Stimulated activated CD4-positive, alpha-beta T cell treated with anti-CD3 and anti-CD28 coated beads, TNF-alpha, amount 100 ng/mL, for 4 hours (primary cell): ENCODE measurements at places on chromosomes 1 and 21.

- DNase-seq, result no peak
Observed at GRCh38 chr1:159970932-159971342, 16.9 kb upstream of the SLAMF9 start.

DNA sequence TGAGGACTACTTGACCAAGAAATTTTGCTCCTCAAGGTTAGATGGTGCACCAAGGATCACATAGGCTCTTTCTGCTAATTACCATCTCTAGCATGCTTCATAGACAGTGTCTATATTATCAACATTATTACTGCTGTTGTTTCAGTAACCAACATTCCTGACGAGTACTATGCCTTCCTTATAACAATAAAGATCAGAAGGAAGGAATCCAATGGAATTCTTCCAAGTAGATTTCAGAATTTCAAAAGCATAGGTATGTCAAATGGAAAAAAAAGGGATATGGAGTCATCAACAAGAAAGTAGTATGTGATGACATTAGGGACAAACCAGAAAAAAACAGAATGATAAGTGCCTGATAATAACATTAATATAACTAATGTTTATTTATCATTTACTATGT lies 39.6 kb upstream of the LPGAT1 start:
- no peak for DNase-seq

DNA sequence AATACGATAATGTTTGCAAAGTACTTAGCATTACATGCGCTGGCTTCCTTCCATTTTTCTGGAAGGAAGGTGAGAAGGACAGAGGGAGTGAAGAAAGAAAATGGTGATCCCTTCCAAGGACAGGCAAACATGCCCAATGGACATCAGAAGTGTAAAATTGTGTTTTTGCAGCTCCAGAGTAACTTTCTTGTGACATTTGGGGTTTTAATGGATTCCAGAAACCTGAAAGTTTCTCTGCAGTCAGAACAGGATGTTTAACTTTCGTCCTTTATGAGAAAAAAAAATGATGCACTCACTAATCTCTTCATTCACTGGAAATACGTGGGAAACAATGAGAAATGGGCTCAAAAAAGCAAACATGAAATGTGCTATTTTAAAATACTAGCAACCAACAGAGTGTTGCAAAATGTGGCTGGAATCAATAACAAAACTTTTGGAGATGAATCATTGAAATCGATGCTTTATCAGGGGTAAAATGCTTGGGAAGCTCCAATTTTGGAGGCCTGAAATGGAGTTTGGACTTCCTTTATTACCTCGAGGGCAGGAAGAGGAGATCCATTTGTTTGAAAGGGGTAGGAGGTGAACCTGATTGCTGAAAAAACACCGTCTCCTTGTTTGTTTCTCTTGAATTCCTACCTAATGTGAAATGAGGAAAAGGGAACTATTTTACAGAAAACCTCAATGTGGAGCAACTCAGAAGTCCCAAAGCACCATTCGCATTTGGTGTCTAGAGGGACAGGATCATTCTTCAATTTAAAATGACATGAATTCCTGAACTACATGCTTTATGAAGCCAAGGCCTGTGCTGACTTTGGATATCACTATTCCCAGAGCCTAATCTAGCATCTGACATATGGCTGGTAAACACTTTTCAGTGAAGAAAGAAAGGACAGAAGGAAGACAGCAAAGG lies 129.5 kb downstream of the TRABD2B start:
- no peak for DNase-seq

DNA sequence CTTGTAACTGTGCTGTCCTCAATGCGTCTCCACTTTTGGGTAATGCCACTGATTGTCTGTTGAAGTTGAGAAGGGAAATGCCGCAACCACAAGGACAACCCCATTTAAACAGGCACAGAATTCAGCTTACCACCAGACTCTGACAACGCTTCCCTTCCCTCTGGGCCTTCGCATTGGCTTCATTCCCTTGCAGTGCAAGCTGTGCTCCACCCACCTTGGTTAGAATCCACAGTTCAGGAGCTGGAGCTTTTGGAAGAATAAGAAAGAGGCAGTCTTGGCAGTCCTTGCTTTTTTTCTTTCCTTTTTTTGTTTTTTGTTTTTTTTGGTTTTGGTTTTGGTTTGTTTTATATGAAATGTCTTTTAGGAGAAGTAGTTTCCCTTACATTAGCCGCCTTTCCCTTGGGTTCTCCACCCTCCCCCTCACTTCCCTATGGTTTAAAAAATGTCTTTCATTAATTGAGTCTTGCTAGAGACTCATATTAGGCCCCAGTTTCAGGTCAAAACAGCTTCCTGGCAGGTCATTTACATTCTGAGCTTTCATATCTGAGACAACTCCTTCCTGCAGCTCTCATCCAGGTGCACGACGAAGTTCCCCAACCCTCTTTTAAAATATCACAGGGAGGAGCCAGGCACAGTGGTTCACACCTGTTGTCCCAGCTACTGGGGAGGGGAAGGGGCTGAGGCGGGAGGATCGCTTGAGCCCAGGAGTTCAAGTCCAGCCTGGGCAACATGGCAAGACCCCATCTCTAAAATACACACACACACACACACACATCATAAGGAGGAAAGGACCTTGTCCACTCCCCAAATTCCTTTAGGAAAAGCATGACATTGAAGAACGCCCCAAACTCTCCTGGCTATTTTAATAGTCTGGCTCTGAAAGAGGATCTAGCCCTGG lies 20.7 kb upstream of the LAX1 start:
- DNase-seq, result no peak

DNA sequence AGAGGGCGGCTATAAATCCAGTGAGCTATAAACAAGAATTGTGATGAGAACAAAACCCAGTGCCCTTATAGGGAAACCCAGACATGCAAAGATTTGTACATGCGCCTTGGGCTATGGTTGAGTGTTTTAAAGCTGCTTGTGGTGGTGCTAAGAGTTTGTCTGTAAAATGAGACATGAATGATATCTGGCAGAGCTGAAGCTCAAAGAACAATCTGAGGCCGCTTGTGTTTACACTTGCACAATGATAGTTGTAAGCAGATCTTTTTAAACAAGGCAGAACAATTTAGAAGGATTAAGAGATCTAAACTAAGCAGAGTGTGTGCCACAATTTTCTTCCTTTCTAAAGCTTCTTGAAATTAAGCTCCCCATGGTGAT lies 80.4 kb upstream of the ADAMTS5 start:
- no peak for DNase-seq

- peak; percentile 69 for DNase-seq
Observed at GRCh38 chr1:160085686-160086455, 4.5 kb downstream of the KCNJ9 start.

GRCh38 chr1:63674865-63675419 lies 81.7 kb downstream of the PGM1 start:
- DNase-seq, result no peak

DNA sequence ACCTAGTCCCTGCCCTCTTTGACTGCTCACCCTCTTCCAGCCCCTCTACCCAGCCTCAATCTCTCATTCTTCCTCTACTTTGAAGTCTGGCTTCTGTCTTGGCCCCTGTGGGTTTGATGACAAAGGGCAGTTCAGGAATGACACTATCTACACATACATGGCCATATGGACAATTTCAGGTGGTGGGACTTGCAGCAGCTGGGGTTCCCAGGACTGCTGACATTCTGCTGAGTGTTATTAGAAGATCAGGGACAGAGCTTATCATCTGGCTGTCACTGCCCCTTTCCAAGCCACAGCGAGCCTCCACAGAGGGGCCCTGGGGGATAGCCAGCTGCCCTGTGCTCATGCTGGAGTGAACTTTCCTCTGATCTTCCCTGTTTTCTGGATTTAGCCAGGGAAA lies 97.4 kb upstream of the IPO9 start:
- no peak for DNase-seq

- DNase-seq, result no peak
Observed at GRCh38 chr1:10765734-10766478, 30.5 kb downstream of the CASZ1 start.

- DNase-seq, result no peak
Observed at GRCh38 chr1:199102239-199102638, 463.4 kb downstream of the PTPRC start.

- no peak for DNase-seq
Observed at GRCh38 chr1:68745451-68745850, 248.6 kb upstream of the DEPDC1 start.

- no peak for DNase-seq
Observed at GRCh38 chr21:36547464-36547863, 67.5 kb upstream of the CLDN14 start.

- no peak for DNase-seq
Observed at GRCh38 chr1:230069796-230070195, 2.8 kb downstream of the GALNT2 start.

- DNase-seq, result no peak
Observed at GRCh38 chr1:111594306-111594693, 25.3 kb upstream of the RAP1A start.

DNA sequence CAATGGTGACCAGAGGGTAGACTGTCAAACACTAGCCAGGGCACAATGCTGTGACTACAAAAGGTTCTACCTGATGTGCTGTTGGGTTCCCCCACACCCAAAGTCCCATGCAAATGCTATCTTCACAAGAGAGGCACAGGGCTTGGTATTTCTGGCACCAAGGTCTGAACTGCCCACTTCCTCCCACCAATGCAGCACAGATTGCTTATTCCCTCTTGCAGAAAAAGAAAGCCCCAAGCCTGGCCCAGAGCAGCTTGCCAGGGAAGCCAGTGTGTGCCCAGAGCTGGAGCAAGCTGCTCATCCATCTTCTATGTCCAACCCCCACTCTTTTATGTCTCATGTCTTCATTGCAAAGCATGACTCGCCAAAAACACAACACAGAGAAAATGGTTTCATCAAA lies 149.4 kb upstream of the CAMK1G start:
- no peak for DNase-seq

GRCh38 chr1:186183970-186184628 lies 191.0 kb downstream of the TPR start:
- DNase-seq, result no peak

- DNase-seq, result no peak
Observed at GRCh38 chr1:204316164-204316563, 43.6 kb downstream of the PLEKHA6 start.

GRCh38 chr1:104105465-104105864 lies 355.8 kb downstream of the AMY1C start:
- DNase-seq, result no peak

DNA sequence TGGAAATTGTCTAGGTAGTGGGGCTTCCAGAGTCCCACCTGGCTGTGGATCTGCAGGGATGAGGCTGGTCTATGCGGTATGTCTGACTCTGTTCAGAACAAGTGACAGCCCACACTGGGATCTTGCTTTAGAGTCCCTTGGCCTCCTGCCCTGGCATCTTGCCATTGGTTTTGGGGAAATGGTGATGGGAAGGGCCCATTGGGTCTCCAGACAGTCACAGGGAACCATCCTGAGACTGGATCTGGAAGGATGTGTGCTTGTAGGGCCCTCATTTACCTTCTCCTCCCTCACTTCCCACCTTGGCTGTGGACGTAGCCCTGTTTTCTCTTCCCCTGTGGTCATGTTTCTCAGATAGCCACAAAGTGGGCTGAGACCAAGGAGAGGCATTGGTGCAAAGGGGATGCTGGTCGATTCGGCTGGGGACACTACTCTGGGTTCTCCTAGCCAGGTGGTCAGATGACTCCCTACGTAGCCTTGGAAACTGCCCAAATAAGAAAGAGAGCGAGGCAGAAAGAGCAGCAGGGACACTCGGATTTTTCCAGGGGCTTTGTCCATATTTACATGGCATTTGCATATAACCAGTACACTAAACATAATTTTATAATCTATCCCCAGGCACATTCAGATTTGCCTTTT lies 15.1 kb downstream of the SOX13 start:
- DNase-seq, result no peak

- no peak for DNase-seq
Observed at GRCh38 chr1:21882721-21883415, 54.2 kb downstream of the HSPG2 start.

DNA sequence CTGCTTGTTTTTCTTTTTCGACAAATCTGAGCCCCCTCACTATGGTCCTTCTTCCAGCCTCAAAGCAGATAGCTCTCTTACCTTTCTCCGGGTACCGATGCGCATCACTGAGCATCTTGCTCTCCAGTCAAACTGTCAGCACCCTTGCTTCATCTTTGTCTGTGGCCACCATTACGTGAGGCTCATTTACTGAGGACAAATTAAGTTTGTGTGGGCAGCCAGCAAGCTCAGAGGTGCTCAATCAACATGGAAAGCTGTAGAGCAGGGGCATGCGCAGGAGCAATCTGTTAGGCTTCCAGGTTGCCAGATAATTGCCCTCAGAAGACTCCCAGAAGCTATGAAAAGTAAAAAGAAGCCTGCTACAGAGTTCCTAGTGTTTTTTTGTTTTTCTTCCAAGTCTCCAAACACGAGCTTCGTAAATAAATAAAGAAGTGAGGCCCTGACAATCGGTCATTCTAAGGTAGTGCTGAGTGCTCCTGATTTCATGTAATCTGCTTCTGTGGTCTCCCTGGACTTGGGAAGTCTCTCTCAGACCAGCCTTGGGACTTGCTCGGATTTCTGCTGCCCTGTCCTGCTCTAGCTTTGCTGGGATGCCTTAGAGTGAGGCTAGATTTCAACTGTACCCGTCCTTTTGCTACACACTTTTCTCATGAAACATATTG lies 1.8 kb downstream of the C1orf53 start:
- no peak for DNase-seq

GRCh38 chr1:184376369-184376768 lies 10.5 kb upstream of the C1orf21 start:
- no peak for DNase-seq

GRCh38 chr1:93584261-93585003 lies 97.2 kb downstream of the BCAR3 start:
- no peak for DNase-seq

- DNase-seq, result no peak
Observed at GRCh38 chr1:233790662-233791371, 113.7 kb upstream of the SLC35F3 start.

- DNase-seq, result no peak
Observed at GRCh38 chr1:199682081-199682480, 345.4 kb upstream of the NR5A2 start.

DNA sequence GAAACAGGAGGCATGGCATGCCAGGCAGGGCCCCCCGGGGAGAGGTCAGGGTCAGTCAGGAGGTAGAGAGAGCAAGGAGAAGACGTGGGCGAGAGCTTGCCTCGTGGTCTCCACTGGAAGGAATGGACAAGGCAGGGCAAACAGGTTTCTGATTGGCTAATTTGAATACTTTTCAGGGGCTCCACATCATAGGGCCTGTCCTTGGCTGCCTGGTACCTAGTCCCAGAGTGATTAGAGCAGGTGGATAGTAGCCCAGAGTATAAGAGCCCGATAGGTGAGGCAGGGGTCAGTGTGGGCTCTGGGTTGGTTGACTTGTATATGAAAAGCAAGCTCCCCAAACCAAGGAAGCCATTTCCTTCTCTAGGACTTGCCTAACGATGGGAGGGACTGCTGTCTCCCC lies 178.6 kb downstream of the ZP4 start:
- DNase-seq, result no peak
